ENCODE measurements at places on chromosomes 2 and 18. TPM values are rescaled to one million over a fixed set of nuclear protein-coding genes. Genes with fewer than 3 reads are reported as not detected.

Gene ARHGAP15
- total RNA-seq = 11.8 TPM

Gene TMX3
- 57.4 TPM for total RNA-seq

Gene FAM124B
- 4.0 TPM for total RNA-seq

DNA sequence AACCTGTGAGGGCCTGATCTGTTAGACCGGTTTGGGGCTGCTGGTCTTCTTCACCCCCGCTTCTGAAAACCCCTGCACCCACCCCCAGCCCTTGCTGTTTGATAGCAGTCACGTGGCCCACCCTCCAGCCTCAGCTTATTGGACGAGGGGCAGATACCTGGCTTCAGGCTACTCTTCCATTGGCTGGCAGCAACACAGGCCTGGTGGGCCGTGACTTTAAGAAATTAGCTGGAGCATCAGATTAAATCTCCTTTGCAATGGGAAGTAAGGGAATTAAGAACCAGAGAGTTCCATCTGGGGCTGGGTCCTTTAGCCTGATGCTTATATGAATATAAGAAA is 107.3 kb downstream of the KLHL29 start:
- H3K36me3 ChIP-seq = no peaks in the 10 kb centered on the region
- no peak overlapping the region for H3K27ac ChIP-seq
- no peaks in the 10 kb centered on the region for H3K27me3 ChIP-seq

DNA sequence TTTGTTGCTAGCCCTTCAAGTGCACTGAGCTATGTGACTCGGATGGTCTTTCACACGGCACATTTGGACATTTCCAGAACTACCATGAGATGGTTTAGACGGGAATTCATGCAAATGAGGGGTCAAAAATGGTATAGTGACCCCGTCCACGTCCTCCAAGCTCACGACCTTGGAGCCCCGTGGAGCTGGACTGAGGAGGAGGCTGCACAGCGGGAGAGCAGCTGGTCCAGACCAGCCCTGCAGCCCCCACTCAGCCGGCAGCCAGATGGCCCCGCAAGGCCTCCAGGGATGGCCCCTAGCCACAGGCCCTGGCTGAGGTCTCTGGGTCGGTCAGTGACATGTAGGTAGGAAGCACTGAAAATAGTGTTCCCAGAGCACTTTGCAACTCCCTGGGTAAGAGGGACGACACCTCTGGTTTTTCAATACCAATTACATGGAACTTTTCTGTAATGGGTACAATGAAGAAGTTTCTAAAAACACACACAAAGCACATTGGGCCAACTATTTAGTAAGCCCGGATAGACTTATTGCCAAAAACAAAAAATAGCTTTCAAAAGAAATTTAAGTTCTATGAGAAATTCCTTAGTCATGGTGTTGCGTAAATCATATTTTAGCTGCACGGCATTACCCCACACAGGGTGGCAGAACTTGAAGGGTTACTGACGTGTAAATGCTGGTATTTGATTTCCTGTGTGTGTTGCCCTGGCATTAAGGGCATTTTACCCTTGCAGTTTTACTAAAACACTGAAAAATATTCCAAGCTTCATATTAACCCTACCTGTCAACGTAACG is 88.8 kb downstream of the EPAS1 start:
- H3K4me1 ChIP-seq = peaks cover 8% of the 10 kb centered on the region
- peak overlapping the region; percentile 4 for H3K4me3 ChIP-seq
- no peak for DNase-seq
- H3K27ac ChIP-seq = peak overlapping the region; percentile 34
- no peaks in the 10 kb centered on the region for H3K27me3 ChIP-seq

- peak overlapping the region; percentile 81 for H3K4me3 ChIP-seq
- H3K36me3 ChIP-seq = peaks cover 15% of the 10 kb centered on the region
- DNase-seq = no peak
- H3K4me1 ChIP-seq = peaks cover 34% of the 10 kb centered on the region
- H3K27ac ChIP-seq = peak overlapping the region; percentile 85
Observed at GRCh38 chr2:85594715-85595300, 737 bp upstream of the RNF181 start.

DNA sequence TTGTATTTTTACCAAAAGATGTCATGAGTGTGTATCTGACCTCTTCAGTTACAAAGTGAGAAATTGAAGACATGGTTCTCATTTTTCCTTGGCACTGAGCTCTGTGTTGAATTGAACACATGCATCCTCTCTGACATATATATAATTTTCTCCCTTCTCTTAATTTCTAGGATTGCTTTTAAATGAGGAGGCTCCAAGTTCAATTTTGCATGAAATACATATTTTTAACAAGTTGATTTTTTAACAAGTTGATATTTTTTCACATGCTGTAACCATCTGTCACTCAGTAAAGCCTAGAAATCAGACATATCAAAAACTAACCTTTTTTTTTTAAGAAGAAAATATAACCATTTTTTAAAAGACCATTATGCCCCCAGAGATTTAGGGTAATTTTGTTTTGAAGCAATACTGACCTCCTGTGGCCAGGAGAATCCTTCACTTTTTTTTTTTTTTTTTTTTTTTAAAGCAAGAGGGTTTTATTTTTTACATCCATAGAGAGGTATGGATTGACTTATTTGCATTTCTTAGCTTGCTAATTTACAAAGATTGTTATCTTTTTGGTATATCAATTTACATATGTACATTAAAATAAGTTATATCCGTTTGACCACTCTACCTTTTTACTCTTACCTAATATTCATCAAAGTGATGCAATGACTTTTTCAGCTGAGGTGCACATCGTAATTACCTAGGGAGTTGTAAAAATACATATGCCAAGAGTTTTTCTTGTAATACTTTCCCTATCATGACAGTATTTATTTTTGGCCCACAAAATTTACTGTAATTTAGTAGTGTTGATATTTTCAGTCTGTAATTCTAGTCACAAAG is 161.8 kb downstream of the SOCS6 start:
- no peak for DNase-seq
- peaks cover 6% of the 10 kb centered on the region for H3K4me1 ChIP-seq
- H3K4me3 ChIP-seq = no peak overlapping the region
- no peak overlapping the region for H3K27ac ChIP-seq

GRCh38 chr2:238873381-238873801 is 25.5 kb downstream of the TWIST2 start:
- no peak overlapping the region for H3K27ac ChIP-seq
- DNase-seq = no peak
- no peaks in the 10 kb centered on the region for H3K36me3 ChIP-seq
- H3K4me3 ChIP-seq = no peak overlapping the region
- H3K27me3 ChIP-seq = no peaks in the 10 kb centered on the region

- no peak overlapping the region for H3K27ac ChIP-seq
- no peak for DNase-seq
- no peaks in the 10 kb centered on the region for H3K36me3 ChIP-seq
- H3K4me3 ChIP-seq = no peak overlapping the region
Observed at GRCh38 chr2:68870215-68870614, 982 bp downstream of the BMP10 start.

DNA sequence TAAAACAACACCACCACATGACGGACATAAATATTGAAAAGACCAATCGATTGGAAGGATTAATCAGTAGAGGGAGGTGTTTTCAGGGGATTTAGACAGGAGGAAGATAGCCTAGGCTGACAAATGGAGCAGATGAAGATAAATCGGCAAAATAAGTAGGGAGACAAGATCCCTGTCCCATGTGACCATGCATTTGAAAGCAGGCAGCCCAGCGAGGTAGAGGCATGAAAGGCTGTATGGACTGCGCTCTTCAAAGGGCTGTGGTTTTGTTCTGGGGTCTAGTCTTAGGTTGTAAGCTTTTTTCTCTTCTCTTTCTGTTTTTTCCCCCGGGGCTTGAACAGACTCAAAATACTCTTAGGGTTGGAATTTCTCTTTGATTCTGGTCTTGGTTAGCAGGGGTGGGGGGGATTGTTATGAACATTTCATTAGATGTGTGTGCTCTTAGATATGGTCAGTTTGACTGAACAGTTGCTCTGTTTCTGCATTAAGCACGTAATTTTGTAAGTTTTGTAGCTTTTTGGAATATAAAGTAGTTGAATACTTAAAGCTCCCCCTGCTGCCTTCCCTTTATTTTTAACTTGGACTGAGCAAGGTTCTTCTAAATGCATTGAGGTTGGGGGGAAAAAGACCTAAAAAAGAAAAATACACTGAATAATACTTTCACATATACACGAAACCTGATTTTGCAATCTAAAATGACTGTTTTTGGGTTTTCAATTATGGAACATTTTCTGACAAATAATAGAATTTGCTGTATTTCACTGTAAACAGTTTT is 32.2 kb downstream of the ZNF532 start:
- H3K36me3 ChIP-seq = peaks cover 7% of the 10 kb centered on the region
- peak overlapping the region; percentile 78 for H3K27ac ChIP-seq
- peaks cover 33% of the 10 kb centered on the region for H3K4me1 ChIP-seq
- H3K27me3 ChIP-seq = no peaks in the 10 kb centered on the region
- no peak for DNase-seq
- H3K4me3 ChIP-seq = no peak overlapping the region

All from thoracic aorta (tissue), 2 donors.